T-helper 17 cell (primary cell): ENCODE measurements at places on chromosomes 2 and 18.

DNA sequence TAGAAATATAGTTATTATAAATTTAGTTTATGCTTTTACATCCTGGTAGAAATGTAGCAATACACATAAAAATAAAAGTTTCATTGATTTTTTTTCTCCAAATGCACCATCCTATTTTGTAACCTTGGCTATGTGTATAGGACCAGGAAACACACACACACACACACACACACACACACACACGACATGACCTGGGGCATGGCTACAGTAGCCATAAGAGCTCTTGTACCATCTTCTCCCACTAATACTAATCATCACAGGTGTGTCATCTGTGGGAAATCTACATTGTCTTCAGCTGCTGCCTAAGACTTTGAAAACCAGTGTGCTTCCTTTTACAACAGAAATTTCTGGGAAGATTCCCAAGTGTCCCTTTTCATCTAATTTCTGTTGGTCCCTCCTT lies 144.3 kb downstream of the MCFD2 start:
- H3K36me3 ChIP-seq = no peaks in the 10 kb centered on the region
- H3K27me3 ChIP-seq = no peaks in the 10 kb centered on the region
- no peak for DNase-seq
- H3K4me3 ChIP-seq = no peak overlapping the region

DNA sequence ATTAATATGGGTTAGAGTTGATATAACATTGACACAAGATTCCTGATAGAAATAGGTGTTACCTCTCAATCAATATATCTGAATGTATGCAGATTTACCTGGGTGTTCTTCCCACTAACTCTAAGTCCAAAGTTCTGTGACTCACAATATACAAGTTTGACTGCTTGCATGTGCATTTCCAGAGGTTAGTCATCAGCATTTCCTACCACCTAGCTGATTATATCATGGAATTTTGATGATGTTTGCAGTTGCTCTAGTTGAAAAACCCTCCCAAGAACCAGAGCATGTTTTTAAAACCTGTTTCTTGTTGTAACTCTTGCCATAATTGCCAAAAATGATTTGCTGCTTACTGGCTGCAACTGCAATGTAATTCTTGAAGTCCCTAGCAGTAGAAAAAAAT lies 15.0 kb upstream of the DSG1 start:
- DNase-seq = no peak
- H3K4me1 ChIP-seq = no peaks in the 10 kb centered on the region
- no peaks in the 10 kb centered on the region for H3K36me3 ChIP-seq
- no peaks in the 10 kb centered on the region for H3K27me3 ChIP-seq

DNA sequence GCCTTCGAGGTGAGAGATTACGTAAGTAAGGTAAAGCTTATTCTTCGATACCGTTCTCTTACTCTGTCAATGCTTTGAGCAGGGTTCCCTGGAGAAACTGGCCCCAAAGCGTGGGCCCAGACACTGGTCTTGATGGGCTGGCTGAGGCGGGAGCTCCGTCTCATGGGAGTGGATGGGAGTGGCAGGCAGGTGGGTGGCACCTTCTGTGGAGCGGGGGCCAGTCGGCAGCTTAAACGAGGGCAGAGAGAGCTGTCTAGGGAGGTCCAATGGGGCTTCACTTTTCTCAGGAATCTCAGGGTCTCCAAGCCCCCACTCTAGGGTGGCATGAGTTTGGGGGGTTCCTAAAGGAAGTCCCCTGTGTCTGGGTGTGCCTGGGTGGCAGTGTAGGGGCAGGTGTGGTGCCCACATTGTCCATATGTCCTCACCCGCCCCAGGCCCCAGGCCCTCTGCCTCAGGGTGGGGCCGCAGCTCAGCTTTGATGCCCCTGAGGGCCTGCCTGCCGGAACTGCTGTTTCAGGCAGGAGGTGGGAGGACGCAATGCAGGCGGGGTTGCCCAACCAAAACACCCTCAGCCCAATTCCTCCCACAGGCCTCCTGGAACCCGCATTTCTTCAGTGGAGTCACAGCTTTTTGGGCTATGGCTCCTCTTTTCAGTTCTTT lies 32.5 kb upstream of the FOSL2 start:
- DNase-seq = no peak
- H3K27ac ChIP-seq = peak overlapping the region; percentile 93
- H3K4me3 ChIP-seq = peak overlapping the region; percentile 43

GRCh38 chr18:44545359-44545985 lies 135.2 kb upstream of the SETBP1 start:
- H3K4me1 ChIP-seq = no peaks in the 10 kb centered on the region
- DNase-seq = no peak
- no peaks in the 10 kb centered on the region for H3K27me3 ChIP-seq
- no peaks in the 10 kb centered on the region for H3K36me3 ChIP-seq
- H3K27ac ChIP-seq = no peak overlapping the region
- H3K4me3 ChIP-seq = no peak overlapping the region

DNA sequence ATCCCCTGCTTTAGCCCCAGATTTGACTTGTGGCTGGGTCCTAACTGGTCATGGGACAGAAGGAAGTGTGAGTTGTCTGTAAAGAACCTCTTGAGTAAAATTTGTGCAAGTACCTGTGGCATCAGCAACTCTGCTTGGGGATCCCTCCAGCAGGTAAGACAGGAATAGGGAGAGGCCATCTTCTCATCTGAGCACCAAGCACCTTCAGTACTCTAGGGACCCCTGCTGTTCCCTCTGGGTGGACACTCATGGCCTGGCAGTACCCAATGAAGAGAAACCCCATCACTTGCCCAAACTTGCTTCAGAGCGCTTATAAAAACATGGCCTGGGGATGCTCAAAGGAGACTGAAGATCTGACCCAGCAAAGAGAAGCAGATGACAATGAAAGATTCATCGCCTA lies 297.8 kb downstream of the SP3 start:
- H3K27me3 ChIP-seq = peaks cover 45% of the 10 kb centered on the region
- no peak overlapping the region for H3K27ac ChIP-seq
- no peaks in the 10 kb centered on the region for H3K36me3 ChIP-seq
- peaks cover 2% of the 10 kb centered on the region for H3K4me1 ChIP-seq
- no peak for DNase-seq
- no peak overlapping the region for H3K4me3 ChIP-seq

- H3K4me3 ChIP-seq = no peak overlapping the region
- H3K36me3 ChIP-seq = no peaks in the 10 kb centered on the region
- no peak overlapping the region for H3K27ac ChIP-seq
- H3K4me1 ChIP-seq = peaks cover 7% of the 10 kb centered on the region
These were observed 161.2 kb upstream of the PIEZO2 start for GRCh38 chr18:11310476-11311086.
